NCI-H187 treated with DMSO at 0.1 percent for 48 hours (cell line): ENCODE measurements at places on chromosomes 6 and 20.

GRCh38 chr6:34597605-34598353 is 41.6 kb upstream of the SPDEF start:
- no peak for DNase-seq

- DNase-seq = no peak
Observed at GRCh38 chr20:57469418-57470211, 55.3 kb downstream of the CTCFL start.

DNA sequence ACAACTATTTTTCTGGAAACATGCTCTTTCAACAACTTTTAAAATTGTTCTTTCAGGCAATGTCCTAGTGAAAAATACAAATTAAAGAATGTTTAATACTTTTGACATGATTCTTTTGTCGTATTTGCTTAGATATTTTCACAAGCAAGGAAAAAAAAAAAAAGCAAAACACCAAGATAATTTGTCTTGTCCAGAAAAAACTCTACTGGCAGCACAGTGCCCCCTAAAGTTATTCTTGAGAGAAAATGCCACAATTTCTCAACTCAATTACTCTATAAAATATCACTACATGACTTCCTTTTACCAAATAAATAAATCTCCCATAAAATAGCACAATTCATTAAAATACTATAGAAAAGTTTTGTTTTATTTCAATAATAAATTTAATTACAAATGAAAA is 652.5 kb upstream of the EPHA7 start:
- DNase-seq = no peak

- DNase-seq = no peak
Observed at GRCh38 chr6:108673153-108673552, 112.4 kb downstream of the FOXO3 start.

- no peak for DNase-seq
Observed at GRCh38 chr6:138004430-138005287, 102.6 kb downstream of the PERP start.

GRCh38 chr6:45479834-45480751 is 102.4 kb upstream of the SUPT3H start:
- DNase-seq = no peak

- no peak for DNase-seq
Observed at GRCh38 chr6:148395583-148396101, 53.0 kb downstream of the SASH1 start.

DNA sequence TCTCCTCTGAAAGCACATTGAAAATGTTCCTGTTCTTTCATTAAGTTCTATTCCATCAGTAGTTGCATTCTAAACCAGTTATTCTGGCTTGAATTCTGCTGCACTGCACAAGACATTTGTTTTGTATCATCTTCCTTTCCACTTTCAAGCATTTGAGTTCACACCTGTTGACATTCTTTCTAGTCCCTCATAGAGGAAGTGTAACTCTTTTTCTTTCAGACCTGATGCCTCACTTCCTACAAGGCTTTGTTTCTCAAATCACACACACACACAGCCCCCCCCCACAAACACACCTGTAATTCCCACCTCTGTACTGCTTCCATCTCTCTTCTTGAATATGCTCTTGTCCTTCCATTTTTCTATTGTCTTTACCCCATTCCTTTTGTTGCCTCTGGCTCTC is 50.9 kb downstream of the CCN2 start:
- no peak for DNase-seq

- DNase-seq = no peak
Observed at GRCh38 chr6:111759836-111760785, 113.1 kb downstream of the FYN start.

DNA sequence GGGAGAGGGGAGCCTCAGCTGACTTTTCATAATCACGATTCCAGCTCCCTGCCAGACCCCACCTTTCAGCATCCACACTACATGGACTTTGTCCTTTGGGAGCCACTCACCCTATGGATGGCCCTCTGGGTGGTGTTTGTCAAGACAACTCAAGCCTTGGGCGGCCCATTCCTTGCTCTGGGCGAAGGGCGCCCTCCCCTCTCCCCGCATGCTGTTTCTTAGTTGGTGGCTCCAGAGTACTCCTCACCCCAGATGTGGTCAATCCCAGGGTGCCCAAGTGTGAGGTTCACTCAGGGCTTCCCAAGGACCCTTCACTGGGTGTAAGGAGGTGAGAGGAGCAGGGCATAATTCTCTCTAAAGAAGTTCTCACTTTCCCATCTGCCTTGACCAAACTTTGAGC is 710.0 kb downstream of the QKI start:
- no peak for DNase-seq

DNA sequence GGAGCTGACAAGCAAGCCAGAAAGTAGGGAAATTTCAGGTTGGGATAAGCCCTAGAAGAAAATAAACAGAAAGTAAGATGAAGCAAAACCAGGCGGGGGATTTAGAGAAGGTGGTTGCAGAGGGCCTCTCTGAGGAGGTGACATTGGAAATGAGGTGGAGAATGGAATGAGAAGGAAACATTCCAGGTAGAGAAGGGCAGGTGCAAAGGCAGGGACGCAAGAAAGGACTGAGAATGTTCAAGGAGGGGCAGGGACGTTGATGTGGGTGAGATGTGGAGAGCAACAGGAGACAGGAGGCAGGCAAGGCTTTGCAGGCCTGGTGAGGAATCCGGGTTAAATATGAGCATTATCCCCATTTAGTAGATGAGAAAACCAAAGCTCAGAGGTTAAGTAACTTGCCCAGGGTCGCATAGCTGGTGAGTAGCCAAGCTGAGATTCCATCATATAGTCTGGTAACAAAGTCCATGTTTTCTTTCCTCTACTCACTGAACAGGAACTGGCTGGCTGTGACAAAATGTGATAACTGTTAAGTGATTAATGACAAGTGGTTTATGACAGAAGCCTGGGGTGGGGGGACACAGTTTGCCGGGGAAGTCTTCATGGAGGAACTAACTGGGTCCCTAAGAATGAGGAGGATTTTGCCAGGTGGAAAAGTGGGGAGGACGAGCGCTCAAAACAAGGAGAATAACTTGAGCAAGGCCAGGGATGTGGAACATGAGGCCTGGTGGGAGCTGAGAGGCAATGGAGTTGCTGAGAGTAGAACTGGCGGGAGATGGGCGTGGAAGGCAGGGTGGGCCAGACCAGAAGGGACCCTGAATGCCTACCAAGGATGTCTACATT is 32.6 kb downstream of the MRPL14 start:
- DNase-seq = no peak

DNA sequence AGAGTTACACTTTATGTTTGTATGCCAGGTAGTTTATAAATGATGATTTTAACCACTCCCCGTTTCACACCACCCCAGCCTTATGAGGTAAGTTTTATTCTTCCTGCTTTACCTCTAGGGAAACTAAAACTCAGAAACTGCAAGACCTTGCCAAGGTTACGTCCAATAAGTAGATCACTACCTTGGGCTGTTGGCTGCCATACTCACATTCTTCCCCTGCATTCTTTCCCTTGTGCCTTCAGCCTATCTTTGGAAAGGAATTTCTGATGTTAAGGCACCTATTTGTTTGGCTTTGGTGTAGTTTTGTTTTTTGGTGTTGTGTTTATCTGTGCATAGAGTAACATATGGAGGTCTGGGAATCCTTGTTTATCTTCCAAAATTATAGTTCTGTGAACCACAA is 122.1 kb downstream of the UST start:
- DNase-seq = no peak

DNA sequence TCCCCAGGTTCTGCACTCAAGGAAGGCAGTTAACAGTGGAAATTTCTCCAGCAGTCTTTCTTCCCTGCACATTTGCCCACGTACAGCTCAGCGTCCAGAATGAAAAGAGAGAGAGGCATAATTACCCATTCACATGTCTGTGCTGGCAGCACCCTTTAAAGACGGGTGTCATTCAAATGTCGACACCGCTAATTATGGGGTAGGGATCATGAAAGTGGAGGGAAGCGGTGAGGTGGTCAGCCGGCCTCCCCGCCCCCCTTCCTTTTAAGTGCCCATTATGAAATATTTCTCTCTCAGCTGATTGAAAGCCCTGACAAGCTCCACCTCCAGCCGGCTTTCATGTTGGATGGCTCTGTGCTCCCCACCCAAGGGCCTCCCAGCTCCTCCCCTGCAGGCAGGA is 246.1 kb downstream of the BMP7 start:
- no peak for DNase-seq

- DNase-seq = no peak
Observed at GRCh38 chr20:38191654-38192053, 26.6 kb upstream of the TGM2 start.

GRCh38 chr20:61520893-61521460 is 268.9 kb downstream of the CDH4 start:
- DNase-seq = no peak

DNA sequence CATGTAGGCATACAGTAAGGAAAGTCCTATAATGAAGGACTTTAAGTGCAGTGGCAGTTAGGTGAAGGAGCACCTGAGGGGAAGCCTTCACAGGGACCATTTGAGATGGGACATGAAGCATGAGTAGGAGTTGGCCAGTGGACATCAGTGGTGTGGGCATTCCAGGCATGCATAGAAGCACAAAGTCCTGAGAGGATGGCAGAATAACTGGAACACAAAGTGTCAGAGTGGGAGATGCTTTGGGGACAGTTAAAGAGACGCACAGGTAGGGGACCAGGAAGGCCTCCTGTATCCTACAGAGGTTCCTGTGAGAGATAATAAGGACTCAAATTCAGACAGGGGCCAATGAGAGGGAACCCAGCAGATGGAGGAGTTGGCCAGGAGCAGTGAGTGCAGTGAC is 26.4 kb upstream of the EFHC1 start:
- no peak for DNase-seq

- peak; percentile 10 for DNase-seq
Observed at GRCh38 chr6:42819803-42820511, 38.1 kb downstream of the BICRAL start.

GRCh38 chr6:10640412-10640811 is 54.0 kb downstream of the C6orf52 start:
- DNase-seq = no peak

GRCh38 chr6:47203266-47203937 is 106.3 kb downstream of the TNFRSF21 start:
- no peak for DNase-seq

DNA sequence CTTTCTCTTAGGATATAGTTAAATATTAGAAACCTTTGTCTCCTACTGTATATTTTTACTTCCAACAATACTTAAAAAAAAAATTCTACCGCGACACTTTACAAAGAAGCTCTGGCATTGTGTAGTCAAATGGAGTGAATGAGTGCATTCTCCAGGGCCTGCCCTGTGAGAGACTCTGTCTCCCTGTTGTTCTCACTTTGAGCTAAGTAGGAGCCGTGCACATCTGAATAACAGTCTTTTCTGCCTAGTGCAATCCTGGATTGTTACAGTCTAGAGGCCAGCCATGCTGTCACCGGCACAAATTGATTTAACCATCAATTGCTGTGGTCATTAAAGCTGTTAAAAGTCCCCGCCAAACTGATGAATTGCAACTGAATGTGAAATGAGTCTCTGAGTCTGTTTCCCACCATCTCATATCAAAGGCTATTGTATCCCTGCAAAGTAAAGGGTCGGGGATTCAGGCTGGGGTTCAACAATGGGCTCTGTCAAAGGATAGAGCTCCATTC is 156.0 kb downstream of the RFPL4B start:
- DNase-seq = no peak

DNA sequence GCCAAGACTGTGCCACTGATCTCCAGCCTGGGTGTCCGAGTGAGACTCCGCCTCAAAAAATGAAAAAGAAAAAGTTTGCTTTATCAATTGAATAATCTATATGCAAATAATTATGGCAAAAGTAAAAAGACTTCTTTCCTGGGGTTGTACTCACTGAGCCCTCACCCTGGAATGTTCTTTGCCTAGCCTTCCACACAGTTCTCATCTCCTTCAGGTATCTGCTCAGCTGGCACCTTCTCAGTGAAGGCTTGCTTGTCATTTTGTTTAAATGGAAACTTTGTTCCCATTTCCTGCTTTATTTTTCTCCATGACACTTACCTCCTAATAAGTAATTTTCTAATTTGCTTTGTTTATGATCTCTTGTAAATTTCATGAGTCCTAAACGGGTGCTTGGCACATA is 96.7 kb downstream of the SGK1 start:
- DNase-seq = no peak

DNA sequence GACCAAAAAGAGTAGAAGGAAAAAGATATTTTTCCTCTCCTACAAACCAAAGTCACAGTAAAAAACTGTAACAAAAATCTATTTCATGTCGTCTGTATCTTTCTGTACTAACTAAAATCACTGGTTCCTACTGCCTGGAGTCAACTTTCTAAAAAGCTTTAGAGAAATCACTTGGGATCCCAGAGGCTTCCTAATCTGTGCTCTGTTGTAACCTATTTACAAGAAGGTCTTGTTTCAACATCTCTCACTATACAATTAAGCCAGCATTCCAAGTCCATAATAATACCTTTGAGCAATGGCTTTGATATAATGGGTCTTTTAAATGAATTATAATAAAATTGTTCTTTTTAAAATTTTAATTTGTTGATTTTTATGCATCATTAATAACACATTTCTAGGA is 20.4 kb downstream of the RAB23 start:
- no peak for DNase-seq

DNA sequence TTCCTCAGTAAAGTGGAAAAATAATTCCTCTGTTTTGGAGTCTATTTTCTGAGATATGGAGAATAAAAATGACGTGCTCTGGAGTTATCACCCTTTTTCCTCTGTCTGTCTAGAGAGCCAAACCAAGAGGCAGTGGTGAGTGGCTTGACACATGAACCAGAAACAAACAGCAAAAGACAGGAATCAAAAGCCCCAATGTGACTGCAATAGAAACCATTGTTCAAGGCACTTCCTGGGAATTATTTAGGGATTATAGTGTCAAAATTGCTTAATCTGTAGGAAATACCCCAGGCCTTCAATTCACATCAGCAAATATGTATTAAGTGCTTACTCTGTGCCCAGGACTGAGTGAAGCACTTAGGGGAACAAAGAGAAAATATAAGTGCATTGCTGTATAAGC is 560.4 kb upstream of the JAG1 start:
- no peak for DNase-seq

DNA sequence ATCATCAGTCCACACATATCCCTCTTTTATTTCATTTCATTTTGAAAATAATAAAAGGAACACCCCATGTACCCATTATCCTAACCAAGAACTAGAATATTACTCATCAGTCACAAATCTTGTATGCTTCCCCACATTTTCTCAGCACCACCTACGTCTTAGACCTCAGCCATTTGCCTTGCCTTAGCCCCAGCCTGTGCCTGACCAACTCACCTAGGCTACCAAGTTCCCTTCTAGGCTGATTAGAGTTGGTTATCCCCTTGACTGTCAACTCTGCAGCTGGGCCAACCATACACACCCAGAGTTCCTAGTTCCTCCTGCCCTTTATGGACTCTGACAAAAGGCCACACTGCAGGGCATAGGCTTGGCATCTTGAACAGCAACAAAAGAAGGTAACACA is 33.4 kb upstream of the IPCEF1 start:
- no peak for DNase-seq

DNA sequence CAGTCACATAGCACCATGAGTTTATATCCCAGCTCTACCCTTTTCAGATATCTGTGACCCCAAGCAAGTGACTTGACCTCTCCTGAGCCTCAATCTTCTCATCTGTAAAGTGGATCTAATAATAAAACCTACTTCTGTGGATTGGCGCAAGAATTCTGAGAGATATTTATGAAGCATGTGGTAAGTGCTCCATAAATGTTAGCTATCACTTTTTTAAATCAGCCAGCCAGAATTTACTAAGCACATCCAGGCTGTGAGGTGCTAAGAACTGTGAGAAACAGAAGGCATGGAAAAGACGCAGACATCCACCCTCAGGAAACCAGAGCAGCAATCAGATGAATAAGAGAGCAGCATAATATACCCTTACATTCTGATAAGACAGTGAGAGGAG is 862 bp downstream of the C20orf96 start:
- DNase-seq = no peak
